ENCODE measurements at places on chromosomes 12 and 14. TPM values are rescaled to one million over a fixed set of nuclear protein-coding genes. Genes with fewer than 3 reads are reported as not detected.

- no peak for DNase-seq
Observed at GRCh38 chr12:15580431-15580830, 208.8 kb downstream of the EPS8 start.

The KRT85 gene
- total RNA-seq: not detected

The IL31 gene
- not detected for total RNA-seq

DNA sequence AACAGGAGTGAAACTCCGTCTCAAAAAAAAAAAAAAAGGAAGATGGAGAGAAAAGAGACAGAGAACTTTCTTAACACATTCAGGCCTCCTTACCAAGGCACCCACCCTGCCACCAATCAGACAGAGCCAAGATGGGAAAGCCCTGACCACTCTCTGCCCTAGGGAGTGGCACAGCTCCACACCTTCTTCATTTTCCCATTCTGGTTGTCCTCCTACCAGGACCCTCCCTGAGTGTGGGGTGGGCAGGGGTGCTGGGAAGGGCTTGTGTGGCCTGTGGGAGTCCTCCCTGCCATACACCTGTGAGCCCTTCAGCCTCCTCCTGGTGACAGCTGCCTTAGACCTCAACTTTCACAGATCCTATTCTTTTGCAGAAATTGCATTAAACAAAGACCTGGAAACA is 513.6 kb downstream of the BCL11B start:
- DNase-seq: no peak

DNA sequence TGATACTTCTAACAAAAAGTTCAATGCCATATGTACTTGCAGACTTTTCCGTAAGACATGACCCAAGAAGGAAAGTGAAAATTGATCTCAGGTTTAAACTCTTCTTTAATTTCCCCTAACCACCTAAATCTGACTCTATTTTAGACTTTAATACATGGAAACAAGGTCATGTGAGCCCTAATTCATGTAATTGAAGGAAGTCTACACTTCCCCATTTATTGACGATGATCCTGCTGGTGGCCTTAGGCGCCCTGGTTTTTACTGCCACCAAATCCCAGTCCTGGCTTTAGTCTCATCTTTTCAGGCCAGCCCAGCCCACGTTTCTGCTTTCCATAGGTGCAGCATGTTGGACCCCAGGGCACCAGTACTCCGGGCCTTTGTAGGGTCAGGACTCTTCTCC is 157.9 kb downstream of the PELI2 start:
- no peak for DNase-seq

GRCh38 chr12:112980491-112981158 is 2.3 kb downstream of the OAS2 start:
- DNase-seq: no peak

- no peak for DNase-seq
Observed at GRCh38 chr14:61284001-61284400, 2.9 kb upstream of the TMEM30B start.

GRCh38 chr12:16716928-16717327 is 111.0 kb upstream of the LMO3 start:
- DNase-seq: no peak

DNA sequence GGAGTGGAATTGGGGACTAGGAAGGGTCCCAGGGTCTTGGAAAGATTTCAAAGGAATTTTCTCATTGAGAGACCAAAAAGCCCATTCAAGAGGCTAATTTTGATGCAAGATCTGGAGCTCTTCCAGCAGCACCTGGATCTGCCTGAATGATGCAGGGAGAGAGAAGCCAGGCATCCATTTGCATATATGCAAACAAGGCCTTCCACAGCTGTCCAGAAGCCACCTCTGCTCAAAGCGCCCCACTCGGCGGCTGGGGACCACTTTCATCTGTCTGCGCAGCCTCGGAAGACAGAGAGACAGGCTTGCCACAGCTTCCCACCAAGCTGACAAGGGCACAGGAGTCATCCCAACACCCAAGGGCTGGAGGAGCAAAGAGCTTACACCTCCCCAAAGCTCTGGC is 295.6 kb downstream of the DPF3 start:
- no peak for DNase-seq

The TAS2R8 gene
- not detected for total RNA-seq

The ACSS3 gene
- 15.0 TPM for total RNA-seq

DNA sequence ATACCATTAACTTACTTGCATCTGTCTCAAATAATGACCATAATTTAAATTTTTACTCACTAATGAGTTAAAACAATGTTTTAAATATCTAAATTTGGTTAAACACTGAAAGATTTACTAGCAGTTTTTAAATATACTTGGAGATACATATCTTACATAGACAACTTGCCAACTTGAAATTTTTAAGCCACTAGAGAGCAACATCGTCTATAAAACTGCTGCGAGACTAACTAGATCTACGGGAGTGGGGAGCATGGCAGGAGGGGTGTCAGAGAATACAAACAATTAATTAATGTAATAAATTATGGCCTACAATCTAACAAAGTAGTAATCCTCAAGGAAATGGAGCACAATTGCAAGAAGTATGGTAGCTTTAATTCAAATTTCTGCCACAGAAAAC is 120.4 kb downstream of the LRRIQ1 start:
- no peak for DNase-seq

- no peak for DNase-seq
Observed at GRCh38 chr14:56759633-56760032, 50.6 kb downstream of the OTX2 start.

GRCh38 chr14:77120771-77121743 is 20.5 kb downstream of the ZDHHC22 start:
- no peak for DNase-seq

The SIX1 gene
- not detected for total RNA-seq

DNA sequence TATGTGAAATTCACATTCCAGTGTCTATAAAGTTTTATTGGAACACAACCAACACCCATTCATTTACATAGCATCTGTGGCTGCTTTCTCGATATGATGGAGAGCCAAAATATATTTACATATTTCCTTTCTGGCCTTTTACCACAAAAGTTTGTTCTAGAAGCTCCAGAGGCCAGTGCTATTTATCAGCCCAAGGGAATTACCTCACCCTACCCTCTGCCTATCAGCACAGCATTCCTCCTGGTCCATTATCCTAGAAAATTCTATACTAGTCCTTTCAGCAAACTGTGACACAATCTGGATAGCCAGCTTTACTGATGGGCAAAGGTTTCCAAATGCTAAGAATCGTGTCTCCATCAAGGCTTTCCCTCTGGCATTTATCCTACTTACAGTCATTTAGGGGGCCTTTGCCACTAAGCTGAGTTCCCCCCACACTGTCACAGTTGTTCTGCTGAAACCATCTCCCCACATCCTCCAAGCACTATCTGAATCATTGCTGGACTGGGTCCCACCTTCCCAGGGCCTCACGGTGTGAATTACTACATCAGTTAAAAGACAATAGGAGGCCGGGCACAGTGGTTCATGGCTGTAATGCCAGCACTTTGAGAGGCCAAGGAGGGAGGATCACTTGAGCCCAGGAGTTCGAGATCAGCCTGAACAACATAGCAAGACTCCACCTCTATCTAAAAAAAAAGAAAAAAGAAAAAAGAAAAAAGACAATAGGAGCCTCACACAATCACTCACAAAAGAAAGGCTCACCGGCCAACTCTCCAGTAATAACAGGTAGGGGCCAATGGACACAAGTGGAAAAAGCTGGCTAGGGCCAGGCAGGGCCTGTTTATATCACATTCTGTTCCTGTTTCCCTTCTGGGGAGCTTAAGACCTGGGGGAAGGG is 12.1 kb downstream of the SYNE3 start:
- DNase-seq: peak; percentile 74

GRCh38 chr12:89994911-89995310 is 286.3 kb upstream of the ATP2B1 start:
- DNase-seq: no peak

The DPF3 gene
- total RNA-seq: 1.6 TPM

The PPP1R1A gene
- 48.9 TPM for total RNA-seq
